Activated CD4-positive, alpha-beta T cell treated with anti-CD3 and anti-CD28 coated beads, Interleukin-2, amount 50 U/mL, for 48 hours (primary cell): ENCODE measurements at places on chromosomes 2 and 18.
A peak's percentile ranks its signal among the peaks of the same experiment; 100 is the strongest.

DNA sequence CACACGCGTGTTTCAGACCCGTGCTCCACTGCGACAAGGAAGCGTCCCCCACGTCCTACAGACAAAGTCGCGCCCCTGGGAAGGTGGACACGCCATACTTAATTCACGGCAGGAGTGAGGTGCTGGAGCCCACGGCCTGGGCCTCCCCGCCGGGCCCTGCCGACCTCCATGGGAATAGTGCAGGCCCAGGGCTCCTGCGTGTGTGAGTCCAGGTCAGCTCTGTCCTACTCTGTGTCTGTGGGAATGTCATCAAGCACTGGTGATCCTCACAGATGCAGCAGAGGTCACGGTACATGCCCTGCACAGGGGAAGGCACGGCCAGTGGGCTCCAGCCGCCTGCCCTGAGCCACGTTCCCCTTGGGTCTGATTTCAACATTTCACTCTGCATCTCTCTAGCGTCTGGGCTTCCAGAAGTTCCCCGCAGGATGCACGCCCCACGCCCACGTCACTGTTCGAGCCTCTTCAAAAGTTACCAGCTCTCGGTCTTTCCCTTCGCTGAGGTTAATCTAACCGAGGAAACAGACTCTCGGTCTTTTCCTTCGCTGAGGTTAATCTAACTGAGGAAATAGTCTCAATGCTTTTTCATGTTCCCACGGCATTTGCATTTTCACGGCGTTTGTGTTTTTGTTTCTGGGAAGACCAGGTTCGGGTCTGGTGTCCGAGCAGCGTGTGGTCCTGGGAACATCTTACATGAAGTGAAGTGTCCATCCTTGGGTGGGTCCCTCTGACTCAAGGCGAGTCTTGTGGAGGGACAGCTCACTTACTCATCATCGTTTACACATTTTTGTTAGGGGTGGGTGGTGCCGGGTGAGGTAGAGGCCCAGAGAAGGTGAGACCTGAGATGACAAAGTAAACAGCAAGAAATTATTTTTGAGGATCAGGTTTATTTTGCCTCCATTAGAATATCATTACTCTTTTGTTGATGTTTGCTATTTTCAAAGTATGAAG lies 157.3 kb upstream of the ALKAL2 start:
- peak; percentile 20 for DNase-seq

GRCh38 chr18:475202-476031 lies 25.1 kb downstream of the COLEC12 start:
- DNase-seq = no peak

GRCh38 chr18:62285281-62285680 lies 39.8 kb upstream of the TNFRSF11A start:
- DNase-seq = no peak

DNA sequence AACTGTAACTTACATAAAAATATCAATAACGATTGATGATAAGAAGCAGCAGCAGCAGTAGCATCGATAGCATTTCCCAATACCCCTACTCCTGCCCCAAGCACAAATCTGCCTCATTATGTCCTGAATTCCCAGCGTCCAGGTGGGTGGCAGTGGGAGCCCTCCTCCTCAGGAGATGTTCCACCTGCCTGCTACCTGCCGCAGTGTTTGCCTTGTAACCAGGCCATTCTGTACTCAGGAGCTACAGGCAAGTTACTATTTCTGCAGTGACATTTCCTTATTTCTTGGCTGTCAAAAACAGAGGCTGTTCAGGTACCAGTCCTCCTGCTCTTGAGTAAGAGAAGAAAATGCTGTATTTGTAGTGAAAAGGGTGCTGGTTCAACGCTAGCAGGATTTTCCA lies 236.4 kb downstream of the CNTNAP5 start:
- no peak for DNase-seq

DNA sequence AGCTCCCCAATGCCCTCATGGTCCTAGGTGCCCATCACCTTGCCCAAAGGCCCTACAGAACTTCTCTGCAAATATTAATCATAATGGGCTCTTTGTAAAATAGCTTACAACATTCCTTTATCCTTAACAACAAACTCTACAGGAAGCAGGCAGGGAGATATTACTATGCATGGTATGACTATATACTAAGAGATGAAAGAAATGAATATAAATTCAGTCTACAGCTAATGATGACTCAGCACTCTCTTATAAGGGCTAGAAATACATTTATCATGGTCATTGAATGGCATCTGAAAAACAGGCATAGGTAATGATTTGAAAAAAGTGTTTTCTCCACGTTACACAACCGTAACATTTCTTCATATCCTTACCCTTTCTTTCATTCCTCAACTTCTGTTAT lies 254.8 kb upstream of the DSEL start:
- no peak for DNase-seq

DNA sequence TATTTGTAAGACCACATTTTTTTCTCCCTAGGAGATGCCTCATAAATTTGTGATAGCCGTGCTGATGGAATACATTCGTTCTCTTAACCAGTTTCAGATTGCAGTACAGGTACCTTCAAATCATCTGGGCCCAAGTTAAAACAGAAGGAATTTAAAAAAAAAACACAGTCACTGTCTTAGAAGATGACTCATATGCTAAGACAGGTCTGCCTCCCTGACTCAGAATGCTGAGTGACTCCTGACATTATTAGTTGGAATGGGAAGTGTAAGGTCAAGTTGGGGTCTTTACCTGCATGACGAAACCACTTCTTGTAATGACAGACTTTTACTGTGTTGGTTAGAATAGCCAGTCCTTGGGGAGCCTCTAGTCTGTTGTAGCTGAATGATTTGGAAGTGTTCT lies 26.3 kb downstream of the RMC1 start:
- DNase-seq = no peak

- DNase-seq = no peak
Observed at GRCh38 chr18:52553441-52553840, 213.4 kb downstream of the DCC start.

- no peak for DNase-seq
Observed at GRCh38 chr18:13710414-13710831, 15.9 kb downstream of the FAM210A start.

DNA sequence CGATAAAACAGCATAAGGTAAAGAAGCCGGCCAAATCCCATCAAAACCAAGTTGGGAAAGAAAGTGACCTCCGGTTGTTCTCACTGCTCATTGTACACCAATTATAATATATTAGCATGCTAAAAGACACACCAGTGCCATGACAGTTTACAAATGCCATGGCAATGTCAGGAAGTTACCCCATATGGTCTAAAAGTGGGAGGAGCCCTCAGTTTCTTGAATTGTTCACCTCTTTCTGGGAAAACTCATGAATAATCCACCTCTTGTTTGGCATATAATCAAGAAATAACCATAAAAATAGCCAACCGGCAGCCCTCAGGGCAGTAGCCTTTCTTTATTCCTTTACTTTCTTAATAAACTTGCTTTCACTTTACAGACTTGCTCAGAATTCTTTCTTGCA lies 544.9 kb upstream of the SETBP1 start:
- no peak for DNase-seq

- DNase-seq = peak; percentile 43
Observed at GRCh38 chr18:75208836-75209128, 157 bp downstream of the PTGR3 start.

- no peak for DNase-seq
Observed at GRCh38 chr18:56902653-56903052, 244.2 kb upstream of the BOD1L2 start.

- no peak for DNase-seq
Observed at GRCh38 chr2:207448006-207448405, 81.8 kb upstream of the CREB1 start.

GRCh38 chr2:84939426-84940087 lies 31.4 kb upstream of the KCMF1 start:
- peak; percentile 70 for DNase-seq

DNA sequence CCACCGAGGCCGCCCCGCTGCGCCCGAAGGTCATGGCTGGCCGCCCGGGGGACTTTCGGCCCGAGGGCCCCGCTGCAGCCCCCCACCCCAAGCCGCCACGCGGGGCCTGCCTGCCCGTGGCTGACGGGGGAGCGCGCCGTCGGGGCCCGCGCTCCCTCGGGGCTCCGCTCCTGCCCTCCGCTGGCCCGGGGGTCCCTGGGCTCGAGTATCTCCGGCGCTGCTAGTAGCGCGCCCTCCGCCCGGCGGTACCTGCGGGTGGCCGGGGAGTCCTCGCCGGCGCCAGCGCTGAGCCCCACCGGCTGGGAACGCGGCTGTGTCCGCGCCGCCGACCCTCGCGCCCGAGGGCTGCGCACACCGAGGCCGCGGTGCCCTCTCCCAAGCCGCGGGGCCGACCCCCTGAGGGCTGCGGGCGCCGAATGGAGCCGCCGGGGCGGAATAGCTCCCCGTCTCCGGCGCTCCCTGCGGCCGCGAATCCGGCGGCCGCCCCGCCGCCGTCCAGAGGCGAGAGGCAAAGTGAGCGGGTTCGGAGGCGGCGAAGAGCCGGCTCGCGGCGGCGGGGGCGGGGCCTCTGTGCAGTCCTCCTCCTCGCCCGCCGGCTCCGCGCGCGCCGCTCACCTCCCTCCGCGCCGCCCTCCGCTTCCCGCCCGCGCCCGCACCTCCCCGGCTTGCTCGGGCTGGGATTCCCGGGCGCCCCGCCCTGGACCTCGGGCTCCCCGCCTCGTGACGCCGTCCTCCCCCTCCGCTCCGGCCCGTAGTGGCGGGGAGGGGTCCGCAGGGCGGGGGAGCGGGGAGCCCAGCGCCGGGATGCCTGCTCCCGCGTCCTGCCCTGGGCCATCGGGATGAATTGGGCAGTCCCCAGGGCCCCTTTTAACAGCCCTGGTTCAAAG lies at the start of gene KCNG3:
Gene KCNG3, minus strand, starts transcription at position 515 of the 887 bp plus-strand sequence. Its CDS starts 481 bp downstream, at position 34.
- peak; percentile 73 for DNase-seq

- DNase-seq = no peak
Observed at GRCh38 chr18:58856881-58857280, 7.8 kb upstream of the ZNF532 start.

GRCh38 chr2:94996305-94997100 lies 29.0 kb upstream of the MAL start:
- no peak for DNase-seq
